ENCODE measurements at places on chromosomes 3 and 15.
A peak's percentile ranks its signal among the peaks of the same experiment; 100 is the strongest.

GRCh38 chr3:112136046-112136445, 3.0 kb upstream of the GCSAM start:
- no peak for DNase-seq

- no peak for DNase-seq
Observed at GRCh38 chr3:69752241-69752640, 13.0 kb downstream of the MITF start.

GRCh38 chr15:98881526-98882520, 125.8 kb downstream of the PGPEP1L start:
- peak; percentile 51 for DNase-seq

GRCh38 chr3:52835766-52836470, 1.1 kb upstream of the MUSTN1 start:
- DNase-seq = no peak

DNA sequence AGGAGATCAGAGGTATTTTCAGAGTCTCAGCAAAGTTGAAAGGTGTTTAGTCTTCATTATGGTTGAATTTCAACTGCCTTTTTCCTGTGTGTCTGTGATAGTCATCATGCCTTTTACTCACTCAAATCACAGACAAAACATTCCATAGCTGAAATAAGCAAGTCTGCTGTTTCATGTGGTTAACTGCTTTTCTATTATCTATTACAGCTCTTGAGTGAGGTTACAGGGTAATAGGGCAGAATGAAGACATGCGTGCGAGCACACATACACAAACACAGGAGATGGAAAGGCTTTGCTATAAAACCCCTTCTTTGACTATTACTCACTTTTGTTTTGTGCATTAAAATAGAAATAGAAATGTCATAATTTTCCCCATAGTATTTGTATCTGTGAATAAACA, 192.6 kb upstream of the RARB start:
- no peak for DNase-seq
